Activated CD8-positive, alpha-beta memory T cell treated with anti-CD3 and anti-CD28 coated beads, Interleukin-2, amount 10 ng/mL, durations not matched to agents 7 days and 5 days (primary cell): ENCODE measurements at places on chromosomes 7 and 10.

- no peak for DNase-seq
These were observed 77.2 kb upstream of the TNS3 start for GRCh38 chr7:47658886-47659635.

DNA sequence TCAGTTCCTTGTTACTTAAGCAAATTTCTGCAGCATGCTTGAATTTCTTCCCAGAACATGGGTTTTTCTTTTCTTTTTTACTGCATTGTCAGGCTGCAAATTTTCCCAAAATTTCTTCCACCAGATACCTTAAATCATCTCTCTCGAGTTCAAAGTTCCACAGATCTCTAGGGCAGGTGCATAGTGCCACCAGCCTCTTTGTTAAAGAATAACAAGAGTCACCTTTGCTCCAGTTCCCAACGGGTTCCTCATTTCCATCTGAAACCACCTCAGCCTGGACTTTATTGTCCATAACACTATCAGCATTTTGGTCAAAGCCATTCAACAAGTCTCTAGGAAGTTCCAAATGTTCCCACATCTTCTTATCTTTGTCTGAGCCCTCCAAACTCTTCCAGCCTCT, 389.2 kb downstream of the NXPH1 start:
- no peak for DNase-seq

DNA sequence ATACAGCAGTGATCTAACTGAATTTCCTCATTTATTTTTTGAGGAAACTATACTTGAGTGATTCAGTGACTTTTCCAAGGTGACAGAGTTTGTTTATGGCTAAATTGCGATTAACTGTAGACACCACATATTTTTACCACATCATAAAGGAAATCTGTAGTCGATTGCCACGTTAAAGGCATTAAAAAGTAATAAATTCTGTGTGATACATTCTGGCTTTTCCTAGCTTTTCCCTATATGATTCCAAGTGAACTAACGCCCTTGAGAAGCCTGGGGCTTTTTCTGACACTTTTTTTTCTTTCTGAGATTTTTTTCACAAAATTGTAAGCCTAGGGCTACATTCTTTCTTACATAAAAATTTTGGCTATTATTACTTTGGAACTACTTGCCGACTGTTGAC, 266.9 kb downstream of the BICC1 start:
- DNase-seq, result no peak

DNA sequence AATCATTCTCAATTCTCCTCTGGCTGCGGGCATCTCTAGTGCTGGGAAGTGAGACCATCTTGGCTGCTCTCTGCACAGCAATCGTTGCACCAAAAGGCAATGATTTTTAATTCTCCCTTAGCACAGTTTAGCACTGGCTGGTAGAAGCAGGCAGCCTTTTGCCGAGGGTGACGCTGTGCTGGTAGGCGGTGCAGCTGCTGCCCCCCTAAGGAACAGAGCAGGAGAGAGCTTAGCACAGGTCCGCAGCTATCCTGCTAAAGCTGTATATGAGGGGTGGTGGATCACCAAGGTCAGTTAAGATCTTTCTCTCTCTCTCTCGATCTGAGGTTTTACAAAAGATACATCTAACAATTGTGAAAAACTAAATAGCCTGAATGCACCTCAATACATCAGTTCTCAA, 390.1 kb downstream of the GATA3 start:
- DNase-seq, result peak; percentile 68

DNA sequence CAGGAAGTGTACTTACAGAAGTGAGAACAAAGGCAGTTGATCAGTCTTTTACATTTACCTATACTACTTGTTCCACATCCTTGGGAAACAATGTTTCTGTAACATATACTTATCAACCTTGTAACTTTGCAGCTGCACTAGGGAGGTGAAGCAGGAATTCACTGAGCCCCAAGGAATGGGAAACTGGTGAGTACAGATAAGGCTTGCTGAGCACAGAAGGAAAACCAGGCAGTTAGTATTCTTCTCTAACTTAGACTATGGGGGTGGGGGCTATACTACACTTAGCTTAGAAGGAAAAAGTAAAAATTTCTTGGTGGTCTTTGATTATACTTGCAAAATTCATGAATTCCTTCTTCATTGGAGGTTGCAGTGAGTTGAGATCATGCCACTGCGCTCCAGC, 6.9 kb upstream of the ZNF33A start:
- DNase-seq, result no peak

DNA sequence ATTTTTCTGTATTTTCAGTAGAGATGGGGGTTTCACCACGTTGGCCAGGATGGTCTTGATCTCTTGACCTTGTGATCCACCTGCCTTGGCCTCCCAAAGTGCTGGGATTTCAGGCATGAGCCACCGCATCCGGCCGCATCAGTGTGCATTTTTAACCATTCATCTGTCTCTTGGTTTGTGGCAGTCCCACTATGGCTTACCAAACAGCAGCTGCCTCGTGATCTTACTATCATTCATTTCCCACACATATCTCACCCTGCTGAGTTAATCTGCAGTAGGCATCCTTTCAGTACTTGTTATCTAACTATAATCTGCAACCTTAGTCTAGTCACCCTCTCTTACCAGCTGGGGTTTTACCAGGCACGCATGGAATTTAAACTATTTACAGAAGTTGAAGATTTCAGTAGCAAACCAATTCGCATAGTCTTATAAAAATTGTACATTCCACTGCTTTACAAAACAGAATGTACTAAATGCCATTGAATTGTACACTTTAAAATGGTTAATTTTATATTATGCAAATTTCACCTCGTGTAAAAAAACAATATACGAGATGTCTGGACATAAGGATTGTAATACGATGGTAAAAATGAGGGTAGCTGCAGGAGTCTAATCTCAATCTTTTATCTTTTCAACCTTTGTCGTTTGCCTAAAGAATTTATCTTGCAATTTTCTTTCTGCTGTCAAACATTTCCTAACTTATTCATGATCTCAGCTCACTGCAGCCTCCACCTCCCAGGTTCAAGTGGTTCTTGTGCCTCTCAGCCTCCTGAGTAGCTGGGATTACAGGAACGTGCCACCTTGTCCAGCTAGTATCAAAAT, 4.6 kb upstream of the TBC1D12 start:
- no peak for DNase-seq

DNA sequence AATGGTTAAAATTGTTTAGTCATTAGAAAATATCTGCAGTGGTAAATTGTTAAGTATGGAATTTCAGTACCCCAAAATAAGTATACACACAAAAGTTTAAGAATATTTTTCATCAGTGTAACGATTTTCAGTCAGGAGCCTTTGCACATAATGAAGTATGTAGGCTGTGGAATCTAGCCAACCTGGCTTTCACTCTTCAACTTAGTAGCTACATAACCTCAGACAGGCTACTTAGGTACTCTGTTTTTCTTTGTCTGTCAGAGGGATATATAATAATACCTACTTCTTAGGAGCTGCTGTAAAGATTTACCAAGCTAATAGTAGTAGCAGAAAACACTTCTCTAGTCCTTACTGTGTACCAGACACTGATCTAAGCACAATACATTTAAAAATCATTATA, 137.5 kb downstream of the ZEB1 start:
- no peak for DNase-seq

GRCh38 chr10:95445837-95446486, 115.2 kb downstream of the SORBS1 start:
- peak; percentile 61 for DNase-seq

- DNase-seq, result no peak
These were observed 127.7 kb downstream of the CCSER2 start for GRCh38 chr10:84456126-84456525.

- no peak for DNase-seq
These were observed 42.6 kb downstream of the GPR37 start for GRCh38 chr7:124723012-124723411.

- DNase-seq, result no peak
These were observed 219.5 kb downstream of the KIAA1217 start for GRCh38 chr10:24428410-24428782.

GRCh38 chr10:64170791-64171190, 649.6 kb downstream of the REEP3 start:
- no peak for DNase-seq

DNA sequence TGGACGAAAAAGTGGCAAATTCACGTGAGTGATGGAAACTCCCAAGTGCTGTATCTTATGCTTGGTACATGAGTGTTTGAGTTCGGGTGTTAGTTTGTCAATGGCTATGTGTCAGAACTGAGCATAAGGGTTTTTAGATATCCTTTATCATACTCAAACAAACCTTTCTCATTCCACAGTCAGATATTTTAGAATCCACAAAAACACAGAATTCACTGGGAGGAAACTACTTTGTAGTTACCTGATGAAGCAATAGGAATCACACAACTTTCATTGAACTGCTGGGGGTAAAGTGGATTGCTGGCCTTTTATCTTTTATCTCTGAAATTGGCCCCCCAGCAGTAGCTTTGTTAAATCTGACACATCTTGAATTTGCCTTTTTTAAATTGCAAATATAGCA, 64.0 kb downstream of the DKK1 start:
- DNase-seq, result no peak

GRCh38 chr10:11511321-11511720, 100.1 kb downstream of the USP6NL start:
- DNase-seq, result no peak

GRCh38 chr10:76188216-76188615, 756.8 kb downstream of the LRMDA start:
- no peak for DNase-seq

- no peak for DNase-seq
These were observed 88.7 kb downstream of the UBE2H start for GRCh38 chr7:129864042-129864441.

- no peak for DNase-seq
These were observed 6.6 kb downstream of the DGKI start for GRCh38 chr7:137839903-137840779.

DNA sequence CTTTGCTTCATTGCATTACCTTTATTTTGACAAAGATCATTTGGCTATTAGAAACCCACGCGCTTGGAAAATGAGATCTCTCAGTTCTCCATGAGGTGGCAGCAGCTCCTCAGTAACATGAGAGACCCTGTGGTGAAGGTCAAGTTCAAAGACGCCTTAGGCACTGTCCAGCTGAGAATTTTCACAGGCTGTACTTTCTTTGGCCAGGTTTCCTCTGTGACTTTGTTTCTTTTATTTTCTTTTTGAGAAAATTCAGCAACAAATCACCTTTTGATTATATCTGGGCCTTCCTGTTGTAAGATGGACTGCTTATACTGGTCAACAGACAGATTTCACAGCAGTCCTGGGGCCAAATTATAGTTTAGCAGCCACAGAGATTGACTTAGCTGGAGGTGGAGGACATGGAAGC, 54.5 kb downstream of the RAB18 start:
- DNase-seq, result peak; percentile 55

GRCh38 chr7:155792315-155792960, 19.8 kb downstream of the SHH start:
- DNase-seq, result no peak

- no peak for DNase-seq
These were observed 115.2 kb downstream of the HIP1 start for GRCh38 chr7:75623390-75624133.

DNA sequence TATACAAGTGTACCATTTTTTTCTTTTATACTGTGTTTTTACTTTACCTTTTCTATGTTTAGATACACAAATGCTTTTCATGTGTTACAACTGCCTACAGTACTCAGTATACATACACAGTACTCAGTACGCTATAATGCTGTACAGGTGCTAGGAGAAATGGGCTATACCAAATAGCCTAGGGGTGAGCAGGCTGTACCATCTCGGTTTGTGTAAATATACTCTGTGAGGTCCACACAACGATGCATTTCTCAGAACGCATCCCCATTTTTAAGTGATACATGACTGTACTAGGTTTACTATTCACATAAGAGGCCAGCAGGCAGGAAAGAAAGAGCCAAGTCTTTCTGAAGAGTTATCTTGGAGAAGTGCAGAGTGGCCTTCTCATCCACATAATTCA, 426.4 kb upstream of the MTPN start:
- no peak for DNase-seq

GRCh38 chr7:39349452-39350123, 216.6 kb upstream of the YAE1 start:
- no peak for DNase-seq

GRCh38 chr7:133275446-133276095, 22.7 kb downstream of the EXOC4 start:
- DNase-seq, result no peak

DNA sequence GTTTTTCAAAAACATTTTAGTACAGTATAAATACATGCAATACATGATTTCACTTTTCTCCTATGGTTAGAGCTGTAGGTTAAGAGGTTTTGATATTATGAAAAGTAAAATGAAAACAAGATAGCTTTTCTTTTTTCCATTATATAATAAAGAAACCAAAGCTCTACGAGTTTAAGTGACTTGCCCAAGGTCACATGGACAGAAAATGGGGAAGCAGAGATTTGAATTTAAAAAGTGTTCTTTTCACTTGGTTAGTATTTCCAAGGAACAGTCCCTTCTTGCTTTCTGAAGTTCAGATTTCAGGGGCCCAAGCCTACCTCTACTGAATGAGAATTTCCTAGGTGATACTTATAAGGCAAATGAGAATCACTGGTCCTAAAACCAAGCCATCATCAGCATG, 13.2 kb upstream of the MAP3K8 start:
- no peak for DNase-seq

GRCh38 chr7:2624293-2624886, 7.4 kb upstream of the TTYH3 start:
- DNase-seq, result no peak

- DNase-seq, result no peak
These were observed 181.5 kb upstream of the PDE1C start for GRCh38 chr7:32251659-32252058.

- DNase-seq, result peak; percentile 51
These were observed 135.0 kb downstream of the CDH23 start for GRCh38 chr10:71531485-71532446.

GRCh38 chr10:35007858-35008301, 82.3 kb downstream of the CUL2 start:
- no peak for DNase-seq

GRCh38 chr7:15288741-15289140, 273.1 kb downstream of the AGMO start:
- DNase-seq, result no peak

DNA sequence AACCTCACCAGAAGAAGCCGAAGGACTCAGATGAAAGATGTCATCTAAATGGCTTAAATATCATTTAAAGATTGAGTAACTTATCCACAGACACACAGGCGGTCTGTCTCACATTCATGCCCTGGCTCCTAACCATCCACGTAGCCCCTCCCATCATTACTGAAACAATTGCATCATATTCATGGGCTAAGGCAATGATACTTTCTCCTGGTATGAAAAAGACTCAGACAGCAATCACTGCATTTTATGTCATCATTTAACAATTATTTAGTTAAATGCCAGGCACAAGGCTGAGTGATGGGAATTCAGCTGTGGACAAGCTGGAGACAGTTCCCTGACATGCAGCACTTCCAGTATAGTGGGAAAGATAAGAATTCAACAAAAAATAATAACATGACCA, 11.2 kb upstream of the TECTB start:
- DNase-seq, result no peak

DNA sequence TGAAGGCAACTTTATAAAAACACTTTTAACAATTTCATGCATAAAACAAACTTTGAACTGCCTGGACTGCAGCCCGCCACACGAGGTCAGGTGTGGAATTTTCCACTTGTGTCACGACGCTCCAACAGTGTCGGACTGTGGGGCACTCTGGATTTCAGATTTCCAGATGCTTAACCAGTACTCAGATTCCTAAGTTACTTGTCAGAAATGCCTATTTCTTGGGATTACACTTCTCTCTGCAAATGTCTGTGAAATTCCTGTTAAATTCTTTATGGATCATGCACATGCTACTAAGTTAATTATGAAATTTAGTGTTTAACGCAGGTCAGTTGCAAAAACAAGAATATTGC, 473 bp upstream of the GPER1 start:
- no peak for DNase-seq

GRCh38 chr7:101954499-101954898, 137.1 kb downstream of the CUX1 start:
- DNase-seq, result no peak
